ENCODE measurements at places on chromosomes 7 and 10. TPM values are rescaled to one million over a fixed set of nuclear protein-coding genes. Genes with fewer than 3 reads are reported as not detected.

GRCh38 chr7:25922296-25922695 lies 229.7 kb upstream of the NFE2L3 start:
- no peak for DNase-seq

- no peak for DNase-seq
Observed at GRCh38 chr10:50210876-50211275, 40.4 kb downstream of the ASAH2 start.

- DNase-seq, result no peak
Observed at GRCh38 chr10:33801705-33802104, 467.2 kb upstream of the NRP1 start.

DNA sequence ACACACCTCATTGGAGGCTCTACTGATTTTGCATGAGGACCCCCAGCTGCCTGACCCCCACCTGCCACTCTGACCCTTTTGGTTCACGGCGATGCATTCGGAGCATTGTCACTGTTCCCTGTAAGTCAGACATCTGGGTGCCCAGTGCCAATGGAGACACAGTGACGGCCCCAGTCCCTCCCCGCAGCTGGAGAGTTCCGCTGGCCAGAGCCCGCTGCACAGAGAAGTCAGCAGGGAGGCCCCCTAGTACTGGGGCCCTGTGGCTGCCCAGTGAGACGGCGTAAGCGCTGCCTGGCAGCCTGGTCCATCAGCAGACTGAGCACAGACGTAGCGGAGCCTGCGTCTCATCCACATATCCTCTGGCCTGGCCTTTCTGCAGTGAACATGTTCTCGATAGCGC lies 77.5 kb downstream of the NKX6-2 start:
- DNase-seq, result peak; percentile 49

- no peak for DNase-seq
Observed at GRCh38 chr10:96017191-96017687, 26.1 kb upstream of the CCNJ start.

Gene PON1
- not detected for total RNA-seq

GRCh38 chr10:14535457-14536130 lies 204.9 kb upstream of the FRMD4A start:
- DNase-seq, result no peak

- DNase-seq, result no peak
Observed at GRCh38 chr10:70779088-70779487, 6.1 kb downstream of the TBATA start.

- DNase-seq, result no peak
Observed at GRCh38 chr10:1677307-1677939, 59.9 kb downstream of the ADARB2 start.

DNA sequence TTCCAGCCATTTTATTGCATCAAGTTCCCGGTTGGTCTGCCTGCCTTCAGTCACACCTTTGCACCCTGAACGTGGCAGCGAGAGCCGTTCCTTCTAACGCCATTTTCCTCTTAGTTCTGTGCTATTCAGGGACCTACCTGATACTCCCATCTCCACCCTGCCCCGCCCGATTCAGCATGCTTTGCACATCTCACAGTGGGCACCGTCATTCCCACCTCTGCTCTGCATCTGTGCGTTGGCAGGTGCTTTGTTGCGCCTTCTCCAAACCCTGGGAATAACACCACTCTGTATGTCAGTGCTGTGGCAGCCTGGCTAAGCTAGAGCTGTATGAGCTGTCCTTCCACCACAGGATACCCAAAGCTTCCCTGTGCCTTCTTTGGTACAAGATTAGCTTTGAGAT lies 96.8 kb downstream of the ACTR3B start:
- DNase-seq, result no peak

- DNase-seq, result no peak
Observed at GRCh38 chr10:128116851-128117615, 9.2 kb downstream of the MKI67 start.

DNA sequence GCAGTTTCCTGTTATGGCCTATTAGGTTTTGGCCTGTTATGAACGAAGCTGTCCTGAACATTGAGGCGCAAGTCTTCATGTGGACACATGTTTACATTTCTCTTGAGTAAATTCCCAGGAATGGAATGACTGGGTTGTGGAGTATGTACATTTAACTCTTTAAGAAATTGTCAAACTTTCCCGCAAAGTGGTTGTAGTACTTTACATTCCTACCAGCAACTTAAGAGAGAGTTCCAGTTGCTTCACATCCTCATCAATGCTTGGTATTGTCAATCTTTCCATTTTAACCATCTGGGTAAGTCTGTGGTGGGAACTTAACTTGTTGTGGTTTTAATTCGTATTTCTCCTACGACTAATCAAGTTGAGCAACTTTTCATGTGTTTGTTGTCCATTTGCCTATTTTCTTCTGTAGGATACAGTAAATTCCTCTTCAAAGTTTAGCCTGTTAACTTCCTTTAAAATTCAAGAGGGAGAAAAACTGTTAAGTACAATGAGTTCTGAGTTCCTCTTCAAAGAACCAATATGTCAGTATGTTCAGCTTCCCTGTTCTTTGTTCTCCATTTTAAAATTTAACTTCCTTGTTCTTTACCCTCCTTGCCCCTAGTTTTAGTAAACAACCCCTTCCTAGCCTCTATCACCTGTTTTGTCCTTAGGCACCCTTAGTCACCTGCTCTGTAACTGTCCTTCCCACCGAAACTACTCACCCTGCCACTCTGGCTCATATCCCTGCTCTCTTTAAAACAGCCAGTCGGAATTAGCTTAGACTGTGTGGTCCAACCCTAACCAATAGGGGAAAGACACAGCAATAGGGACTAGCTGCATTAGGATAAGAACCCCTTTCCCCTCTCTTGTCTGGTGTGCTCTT lies 74.0 kb downstream of the FAM241B start:
- no peak for DNase-seq

Gene STOX1
- 0.27 TPM for total RNA-seq

Gene ANKRD2
- not detected for total RNA-seq

Gene TMEM229A
- 0.27 TPM for total RNA-seq

DNA sequence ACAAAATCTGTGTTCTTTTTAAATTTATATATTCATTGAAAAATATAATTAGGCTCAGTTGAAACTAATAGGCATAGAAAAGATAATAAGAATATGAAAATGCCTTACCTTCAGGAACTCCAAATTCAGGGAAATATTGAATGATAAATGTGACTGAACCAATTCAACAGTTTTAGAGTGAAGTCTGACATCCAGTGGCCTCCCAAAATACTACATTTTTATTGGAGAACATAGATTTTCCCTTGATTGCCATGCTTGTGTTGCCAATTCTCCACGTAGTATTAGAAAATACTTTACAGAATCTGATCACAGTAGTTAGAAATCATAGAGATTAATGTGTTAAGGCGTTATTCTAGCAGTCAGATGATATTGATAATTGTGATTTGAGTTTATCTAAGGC lies 1246.7 kb downstream of the GATA3 start:
- DNase-seq, result no peak

GRCh38 chr10:95447685-95448084 lies 113.5 kb downstream of the SORBS1 start:
- DNase-seq, result no peak

Measured in sciatic nerve (tissue), 2 donors.